T47D (cell line): ENCODE measurements at places on chromosomes 1 and 21.

DNA sequence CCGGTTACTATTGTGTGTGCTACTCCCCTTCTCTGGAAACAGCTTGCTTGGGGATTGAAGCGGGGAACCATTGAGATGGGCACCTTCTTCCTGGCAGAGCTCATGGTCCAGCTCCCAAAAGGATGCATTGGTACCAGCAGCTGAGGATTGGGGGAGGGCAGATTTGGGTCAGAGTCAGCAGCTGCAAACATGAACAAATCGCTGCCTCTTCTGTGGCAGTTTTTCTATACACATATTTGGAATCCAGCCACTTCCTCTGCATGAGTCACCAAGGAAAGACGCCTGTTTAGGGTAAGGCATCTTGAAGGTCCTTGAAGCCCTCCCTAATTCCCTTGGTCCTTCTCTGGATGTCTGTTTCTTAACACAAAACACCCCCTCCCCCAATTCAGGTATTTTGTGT, 104.7 kb downstream of the DAB1 start:
- DNase-seq: no peak

GRCh38 chr1:12614402-12615158, 3.4 kb downstream of the DHRS3 start:
- DNase-seq: no peak

DNA sequence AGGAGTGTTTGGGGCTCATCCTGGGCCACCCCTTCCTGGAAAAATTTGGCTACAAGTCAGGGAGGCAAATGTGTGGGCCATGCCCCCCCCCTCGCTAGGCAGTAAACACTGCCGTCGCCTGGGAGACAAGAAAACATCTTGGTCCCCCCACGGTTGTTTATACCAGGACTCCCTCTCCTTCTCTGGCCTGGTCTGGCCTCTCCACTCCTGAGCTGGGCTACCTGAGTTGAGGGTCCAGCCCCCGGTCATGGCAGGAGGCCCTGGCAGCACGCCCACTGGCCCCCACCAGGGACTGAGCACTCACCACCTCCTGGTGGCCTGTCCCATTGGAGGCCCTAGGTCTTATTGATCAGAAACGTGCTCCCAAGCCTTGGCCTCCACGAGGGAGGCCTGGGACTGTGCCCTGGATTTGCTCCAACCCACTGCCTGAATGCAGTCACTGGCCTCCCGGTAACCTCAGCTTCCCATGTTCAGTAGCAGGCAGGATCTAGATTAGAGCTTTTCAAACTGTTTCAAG, 15.8 kb downstream of the KCNQ4 start:
- DNase-seq: peak; percentile 5

DNA sequence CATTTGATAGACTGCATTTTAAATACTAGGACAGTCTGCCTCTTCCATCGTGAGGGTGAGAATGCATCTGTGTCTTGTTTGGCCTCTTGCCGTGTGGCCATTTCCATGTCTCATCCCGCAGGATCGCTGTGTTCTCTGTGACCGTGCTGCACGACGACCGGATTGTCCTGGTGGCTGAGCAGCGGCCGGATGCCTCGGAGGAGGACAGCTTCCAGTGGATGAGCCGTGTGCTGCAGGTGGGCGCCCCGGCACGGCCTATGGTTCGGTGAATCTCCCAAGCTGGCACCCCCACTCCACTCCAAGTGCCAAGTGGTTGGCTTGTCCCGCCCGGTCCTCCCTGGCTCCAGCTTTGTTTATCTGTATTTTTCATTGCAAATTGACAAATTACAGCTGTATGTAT, 55.2 kb downstream of the S100B start:
- no peak for DNase-seq

DNA sequence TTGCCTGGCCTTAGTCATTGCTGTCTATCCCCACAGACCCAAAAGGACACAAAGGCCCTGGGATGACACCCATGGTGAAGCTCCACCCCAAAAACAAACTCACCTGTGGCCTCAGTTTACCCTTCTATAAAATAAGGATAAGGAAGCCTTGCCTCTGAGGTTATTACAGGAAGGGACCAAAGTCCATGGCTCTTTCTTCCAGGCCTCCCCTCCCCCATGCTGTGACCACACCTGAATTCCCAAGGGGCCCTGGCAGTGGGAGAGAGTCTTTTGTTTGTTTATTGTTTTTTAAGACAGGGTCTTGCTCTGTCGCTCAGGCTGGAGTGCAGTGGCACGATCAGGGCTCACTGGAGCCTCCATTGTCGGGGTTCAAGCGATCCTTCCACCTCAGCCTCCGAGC, 10.5 kb upstream of the TNFRSF25 start:
- no peak for DNase-seq

DNA sequence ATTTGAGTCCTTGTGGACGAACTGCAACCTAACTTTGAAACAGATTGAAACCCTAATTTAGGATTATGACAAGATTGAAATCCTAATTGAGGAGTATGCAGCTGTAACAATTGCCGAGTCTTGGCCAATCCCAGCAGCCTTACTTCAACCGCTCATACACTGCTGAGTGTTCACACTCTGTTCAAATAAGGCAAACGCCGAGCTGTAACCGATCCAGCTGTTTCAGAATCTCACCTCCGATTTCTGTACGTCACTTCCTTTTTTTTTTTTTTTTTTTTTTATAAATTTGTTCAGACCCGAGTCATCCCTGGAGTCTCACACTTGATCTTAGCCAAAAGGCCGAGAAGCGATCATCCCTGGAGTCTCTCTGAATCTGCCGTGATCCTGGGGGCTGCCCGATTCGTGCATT, 22.3 kb upstream of the ATP5PO start:
- no peak for DNase-seq

- DNase-seq: no peak
Measured at GRCh38 chr1:16249596-16250241, 12.7 kb upstream of the CPLANE2 start.

GRCh38 chr1:52641307-52641706, 8.3 kb downstream of the SHISAL2A start:
- DNase-seq: no peak

DNA sequence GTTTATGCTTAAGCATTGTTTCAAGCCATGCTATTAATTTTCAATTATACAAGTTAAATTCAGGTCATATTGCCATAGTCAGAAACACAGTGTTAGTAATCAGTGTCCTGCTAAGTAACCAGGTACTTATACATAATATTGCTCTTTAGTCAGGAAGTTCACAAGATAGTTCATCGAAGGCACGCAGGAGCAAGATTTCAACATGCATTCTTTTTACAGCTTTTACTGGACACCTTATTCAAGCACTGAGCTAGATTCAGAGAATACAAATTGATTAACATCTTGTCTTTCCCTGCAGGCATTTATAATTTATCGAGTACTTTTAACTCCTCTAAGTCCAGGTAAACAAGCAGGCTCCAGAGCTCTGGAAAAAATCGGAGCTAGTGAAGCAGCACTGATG, 202.3 kb upstream of the BRINP3 start:
- no peak for DNase-seq

- no peak for DNase-seq
Measured at GRCh38 chr21:43790010-43790524, 690 bp downstream of the RRP1 start.

DNA sequence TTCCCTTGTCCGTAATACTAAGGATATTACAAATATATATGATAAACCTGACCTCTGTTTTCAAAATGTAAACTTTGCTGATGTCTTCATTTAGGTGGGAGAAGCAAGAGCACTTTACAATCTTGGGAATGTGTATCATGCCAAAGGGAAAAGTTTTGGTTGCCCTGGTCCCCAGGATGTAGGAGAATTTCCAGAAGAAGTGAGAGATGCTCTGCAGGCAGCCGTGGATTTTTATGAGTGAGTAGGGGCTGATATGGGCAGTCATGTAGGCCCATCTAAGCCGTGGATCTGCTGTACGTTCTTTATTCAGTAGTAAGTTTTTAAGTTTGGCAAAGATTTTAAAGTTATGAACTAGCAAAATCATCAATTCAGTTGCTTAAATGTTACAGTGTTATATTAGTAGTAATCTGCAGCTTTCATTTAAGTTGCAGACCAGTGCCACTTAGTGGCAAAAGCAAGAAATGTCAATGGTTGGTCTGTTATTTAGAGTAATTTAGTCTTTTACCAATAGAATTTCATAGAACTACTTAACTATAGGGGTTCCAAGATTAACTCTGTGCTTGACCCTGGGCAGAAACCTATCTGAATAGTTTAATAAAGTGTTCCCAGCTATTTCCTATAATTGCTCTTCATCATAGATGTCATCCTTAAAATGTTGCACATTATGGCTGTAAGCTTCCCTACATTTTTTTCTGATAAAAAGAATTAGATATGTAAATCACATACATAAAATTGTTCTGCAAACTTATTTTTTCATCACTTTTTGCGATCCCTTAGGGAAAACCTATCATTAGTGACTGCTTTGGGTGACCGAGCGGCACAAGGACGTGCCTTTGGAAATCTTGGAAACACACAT, 21.3 kb downstream of the GPSM2 start:
- peak; percentile 8 for DNase-seq

- DNase-seq: no peak
Measured at GRCh38 chr1:96524100-96524499, 197.5 kb upstream of the PTBP2 start.

DNA sequence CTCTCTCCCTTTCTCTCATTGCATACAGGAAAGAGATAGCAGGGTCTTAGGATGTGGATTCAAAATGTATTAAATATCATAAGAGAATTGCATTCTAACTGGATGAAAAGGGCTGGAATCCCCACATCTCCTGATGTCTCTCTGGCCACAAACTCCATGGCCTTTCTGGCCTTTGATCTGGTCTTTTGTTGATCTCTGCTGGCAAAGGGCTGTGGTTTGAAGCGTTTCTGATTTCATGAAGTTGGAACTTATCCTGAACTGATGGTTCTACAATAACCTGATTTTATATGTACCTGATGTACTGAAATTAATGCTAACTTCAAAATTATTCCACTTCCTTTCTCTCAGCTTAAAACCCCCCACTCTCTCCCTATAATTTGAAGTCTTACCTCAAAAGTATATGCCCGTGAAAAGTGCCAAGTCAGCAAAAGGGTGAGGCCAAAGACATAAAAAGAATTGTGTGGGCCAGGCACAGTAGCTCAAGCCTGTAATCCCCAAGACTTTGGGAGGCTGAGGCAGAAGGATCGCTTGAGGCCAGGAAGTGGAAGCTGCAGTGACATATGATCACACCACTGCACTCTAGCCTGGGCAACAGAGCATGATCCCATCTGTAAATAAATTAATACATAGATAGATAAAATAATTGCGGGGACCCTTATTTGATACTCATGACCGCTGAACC, 6.4 kb upstream of the KIF14 start:
- DNase-seq: no peak

GRCh38 chr1:39872698-39873097, 10.6 kb downstream of the TRIT1 start:
- DNase-seq: no peak

DNA sequence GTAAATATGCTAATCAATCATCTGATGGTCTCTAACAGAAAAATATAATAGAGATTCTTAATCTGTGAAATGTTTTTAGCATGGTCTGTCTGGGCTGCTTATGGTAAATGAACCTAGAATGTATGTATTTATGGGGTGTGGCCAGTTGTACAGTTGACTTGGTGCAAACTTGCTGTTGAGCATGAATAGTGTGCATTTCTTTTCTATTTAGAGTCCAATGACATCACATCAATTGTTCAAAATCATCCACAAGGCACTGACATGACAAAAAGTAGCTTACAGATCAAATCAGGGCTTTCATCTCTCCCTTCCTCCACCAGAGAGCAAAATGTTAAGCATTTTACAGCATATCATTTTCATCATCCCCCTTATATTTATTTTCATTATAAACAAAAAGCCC, 1010.3 kb downstream of the KCNT2 start:
- DNase-seq: no peak

GRCh38 chr1:108070662-108071061, 105.7 kb upstream of the VAV3 start:
- no peak for DNase-seq

GRCh38 chr1:213162338-213162737, 111.3 kb downstream of the RPS6KC1 start:
- no peak for DNase-seq

DNA sequence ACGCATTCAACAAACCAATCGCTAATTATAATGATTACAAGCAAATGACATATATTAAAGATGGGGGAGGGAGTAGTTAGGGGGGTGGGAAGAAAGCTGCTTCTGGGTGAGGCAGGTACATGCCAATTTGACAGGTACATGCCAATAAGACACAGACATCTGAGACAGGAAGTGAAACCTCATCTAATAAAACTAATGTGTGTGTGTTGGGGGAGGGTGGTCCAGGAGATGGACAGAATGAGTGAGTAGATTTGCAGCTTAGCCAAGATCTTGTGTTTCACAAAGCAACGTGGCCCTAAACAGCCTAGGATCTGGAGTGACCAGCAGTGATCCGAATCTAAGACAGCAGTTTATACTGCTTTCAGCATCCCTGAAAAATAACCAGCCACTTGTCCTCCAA, 10.8 kb downstream of the CFAP45 start:
- no peak for DNase-seq

GRCh38 chr1:24949331-24949881, 19.3 kb upstream of the RUNX3 start:
- DNase-seq: no peak

GRCh38 chr1:170513138-170513537, 18.8 kb upstream of the GORAB start:
- no peak for DNase-seq

GRCh38 chr1:203199816-203200571, 13.5 kb upstream of the CHI3L1 start:
- DNase-seq: no peak

- peak; percentile 27 for DNase-seq
Measured at GRCh38 chr1:223234170-223234514, 91.1 kb upstream of the TLR5 start.
